ENCODE measurements at places on chromosomes 1 and 21.

DNA sequence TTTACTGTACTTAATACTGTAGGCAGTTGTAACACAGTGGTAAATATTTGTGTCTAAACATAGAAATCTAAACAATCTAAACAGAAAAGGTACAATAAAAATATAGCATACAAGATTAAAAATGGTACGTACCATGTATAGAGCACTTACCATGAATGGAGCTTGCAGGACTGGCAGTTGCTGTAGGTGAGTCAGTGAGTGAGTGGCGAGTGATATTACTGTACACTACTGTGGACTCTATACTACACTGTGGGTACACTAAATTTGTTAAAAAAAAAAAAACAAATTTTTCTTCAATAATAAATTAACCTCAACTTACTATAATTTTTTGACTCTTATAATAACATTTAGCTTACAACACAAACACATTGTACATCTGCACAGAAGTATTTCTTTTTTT is 39.5 kb upstream of the MYOCOS start:
- DNase-seq: no peak

- no peak for DNase-seq
Measured at GRCh38 chr1:243964915-243965314, 86.2 kb upstream of the ZBTB18 start.

- DNase-seq: no peak
Measured at GRCh38 chr1:109396871-109397580, 692 bp downstream of the SORT1 start.

DNA sequence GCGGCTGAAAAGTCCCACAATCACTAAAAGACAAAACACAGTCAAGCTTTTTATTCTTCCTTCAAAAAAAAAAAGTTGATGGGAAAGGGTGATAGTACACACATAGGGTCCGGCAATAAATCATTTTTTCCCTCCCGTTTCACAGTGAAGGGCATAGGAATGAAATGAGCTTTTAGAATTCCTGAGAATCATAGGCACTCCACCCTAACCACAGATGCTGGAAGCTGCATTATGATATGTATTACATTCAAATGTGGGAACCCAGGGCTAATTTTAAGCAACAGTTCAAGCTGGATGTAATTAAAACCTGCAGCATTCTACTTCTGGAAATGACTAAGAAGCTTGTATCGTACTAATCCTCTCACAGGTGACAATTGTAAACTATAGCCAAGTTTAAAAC is 75.7 kb upstream of the KCNJ15 start:
- DNase-seq: no peak

GRCh38 chr1:159089184-159089791 is 12.7 kb upstream of the AIM2 start:
- DNase-seq: no peak

DNA sequence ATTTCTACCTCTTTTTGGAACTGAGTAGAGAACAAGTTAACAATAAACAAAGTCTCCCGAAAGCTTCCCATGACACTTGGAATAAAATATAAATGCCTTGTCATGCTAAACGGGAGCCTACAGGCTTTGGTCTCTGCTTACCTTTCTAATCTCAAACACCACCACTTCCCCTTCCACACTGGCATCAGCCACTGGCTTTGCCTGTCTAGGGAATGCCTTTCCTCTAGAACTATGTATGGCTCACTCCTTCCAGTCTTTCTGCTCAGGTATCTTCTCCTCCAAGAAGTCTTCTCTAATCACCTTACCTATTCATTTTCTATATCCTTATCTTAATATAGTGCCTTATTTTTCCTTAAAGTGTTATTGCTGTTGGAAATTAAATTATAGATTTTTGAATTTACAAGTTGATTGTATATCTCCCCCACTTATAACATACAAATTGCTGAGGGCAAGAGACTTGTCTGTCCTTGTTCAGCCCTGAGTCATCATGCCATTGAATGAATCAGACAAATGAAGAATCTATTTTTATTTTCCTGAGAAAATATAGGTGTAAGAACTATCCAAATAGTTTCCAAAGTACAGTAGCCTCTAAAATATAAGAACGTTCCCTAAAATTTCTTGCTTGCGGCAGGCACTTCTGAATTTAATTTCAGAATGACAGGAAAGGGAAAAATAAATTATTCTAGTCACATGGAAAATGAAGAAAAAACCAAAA is 119.2 kb downstream of the TM2D1 start:
- DNase-seq: no peak

GRCh38 chr1:6121651-6122370 is 58.3 kb downstream of the CHD5 start:
- DNase-seq: no peak

DNA sequence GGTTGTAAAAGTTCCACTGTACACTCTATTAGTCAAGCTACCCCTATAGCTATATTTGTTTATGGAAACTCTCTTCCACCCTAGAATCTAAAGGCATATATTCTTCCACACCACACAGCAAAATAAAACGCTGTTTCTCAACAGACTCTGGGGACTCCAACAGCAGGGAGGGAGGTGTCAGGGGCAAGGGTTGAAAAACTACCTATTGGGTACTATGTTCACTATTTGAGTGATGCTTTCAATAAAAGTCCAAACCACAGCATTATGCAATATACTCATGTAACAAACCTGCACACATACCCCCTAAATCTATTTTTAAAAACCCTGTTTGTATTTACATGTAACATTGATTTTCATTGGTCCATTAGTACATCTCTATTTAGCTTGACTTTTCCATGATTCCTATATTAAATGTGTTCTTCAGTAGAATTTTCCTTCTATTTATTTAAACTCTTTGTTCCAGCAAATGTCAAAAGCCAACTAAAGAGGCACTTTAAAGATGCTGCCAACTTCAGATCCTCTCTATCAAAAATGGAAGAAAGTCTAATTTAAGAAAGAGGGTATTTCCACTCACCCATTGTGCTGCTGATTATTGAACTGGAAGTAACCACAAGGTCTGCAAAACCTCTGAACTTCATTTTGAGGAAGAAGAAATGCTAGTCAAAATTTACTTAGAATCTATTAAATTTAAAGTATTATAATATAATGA is 26.2 kb downstream of the RGS7 start:
- DNase-seq: no peak

DNA sequence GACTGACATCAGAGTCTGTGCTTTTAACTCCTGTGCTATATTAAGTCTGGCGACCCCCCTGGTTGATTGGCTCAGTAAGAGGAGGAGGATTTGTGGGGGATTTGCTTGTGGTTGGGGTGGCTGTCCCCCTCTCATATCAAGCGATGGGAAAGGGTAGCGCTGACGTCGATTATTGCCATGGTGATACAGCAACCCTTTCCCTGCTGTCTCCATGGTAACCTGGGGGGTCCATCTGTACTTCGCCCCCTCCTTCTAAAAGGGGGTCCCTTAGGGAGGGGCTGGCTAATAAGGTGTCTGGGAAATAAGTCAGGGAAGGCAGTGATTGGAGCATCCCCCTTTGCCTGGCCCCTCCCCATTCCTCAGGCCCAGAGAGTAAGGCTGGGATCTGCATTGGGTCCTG is 4.7 kb downstream of the FAM229A start:
- DNase-seq: no peak

GRCh38 chr1:240602189-240602588 is 9.8 kb downstream of the GREM2 start:
- DNase-seq: no peak

- no peak for DNase-seq
Measured at GRCh38 chr1:1758059-1758621, 20.1 kb downstream of the NADK start.

- DNase-seq: no peak
Measured at GRCh38 chr1:43540653-43541071, 10.0 kb downstream of the PTPRF start.

- DNase-seq: no peak
Measured at GRCh38 chr1:56135069-56135863, 444.1 kb downstream of the PLPP3 start.

DNA sequence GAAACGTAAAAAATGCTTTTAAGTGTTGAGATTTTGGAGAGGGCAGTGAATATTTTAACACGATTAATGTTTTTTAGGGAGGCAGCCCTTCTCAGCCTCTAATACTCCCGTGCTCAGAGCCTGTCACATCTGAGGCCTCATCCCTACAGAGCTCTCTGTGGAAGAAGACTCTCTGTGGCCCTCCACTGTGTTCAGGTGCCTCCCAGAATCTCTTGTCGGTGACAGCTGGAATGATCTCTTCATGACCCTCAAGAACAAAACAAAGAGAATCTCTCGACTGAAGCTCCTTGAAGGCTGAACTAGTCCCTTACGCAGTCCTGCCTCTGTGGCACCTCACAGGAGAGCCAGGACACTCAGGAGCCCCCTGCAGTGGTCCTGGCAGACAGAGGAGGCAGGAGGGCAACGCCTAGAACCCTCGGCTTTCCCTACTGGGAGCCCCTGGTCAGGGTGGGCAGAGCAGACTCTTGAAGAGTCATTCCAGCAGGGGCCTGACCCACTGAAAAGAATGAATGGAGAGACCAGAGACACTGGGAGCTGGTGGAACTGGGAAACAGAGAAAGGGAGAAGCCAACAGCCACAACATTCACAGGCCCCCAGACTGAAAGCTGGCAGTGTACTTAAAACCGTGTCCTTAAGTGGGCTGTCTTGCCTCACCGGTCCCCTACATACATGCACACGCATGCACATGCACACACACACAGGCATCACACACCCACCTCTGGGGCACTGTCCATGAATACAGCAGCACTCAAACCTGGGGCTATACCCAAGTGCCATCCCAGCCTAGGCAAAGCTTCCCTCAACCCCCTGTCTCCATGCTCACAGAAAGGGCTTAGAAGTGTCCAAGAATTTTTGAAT is 67.5 kb upstream of the ANGPTL1 start:
- DNase-seq: no peak

GRCh38 chr1:156423422-156424352 is 54.7 kb downstream of the RHBG start:
- no peak for DNase-seq

GRCh38 chr1:192747943-192748342 is 60.9 kb upstream of the RGS2 start:
- no peak for DNase-seq

DNA sequence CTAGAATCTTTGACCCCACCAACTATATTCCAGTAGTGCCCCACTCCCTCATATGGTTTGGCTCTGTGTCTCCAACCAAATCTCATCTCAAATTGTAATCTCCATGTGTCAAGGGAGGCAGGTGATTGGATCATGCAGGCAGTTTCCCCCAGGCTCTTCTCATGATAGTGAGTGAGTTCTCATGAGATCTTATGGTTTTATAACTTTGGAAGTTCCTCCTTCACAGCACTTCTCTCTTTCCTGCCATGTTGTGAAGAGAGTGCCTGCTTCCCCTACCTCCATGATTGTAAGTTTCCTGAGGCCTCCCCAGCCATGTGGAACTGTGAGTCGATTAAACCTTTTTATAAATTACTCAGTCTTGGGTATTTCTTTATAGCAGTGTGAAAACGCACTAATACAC is 7.7 kb upstream of the SAMD13 start:
- DNase-seq: no peak

GRCh38 chr1:12144236-12144635 is 22.6 kb upstream of the TNFRSF1B start:
- DNase-seq: no peak

- DNase-seq: no peak
Measured at GRCh38 chr1:205456383-205456867, 580 bp upstream of the BLACAT1 start.

DNA sequence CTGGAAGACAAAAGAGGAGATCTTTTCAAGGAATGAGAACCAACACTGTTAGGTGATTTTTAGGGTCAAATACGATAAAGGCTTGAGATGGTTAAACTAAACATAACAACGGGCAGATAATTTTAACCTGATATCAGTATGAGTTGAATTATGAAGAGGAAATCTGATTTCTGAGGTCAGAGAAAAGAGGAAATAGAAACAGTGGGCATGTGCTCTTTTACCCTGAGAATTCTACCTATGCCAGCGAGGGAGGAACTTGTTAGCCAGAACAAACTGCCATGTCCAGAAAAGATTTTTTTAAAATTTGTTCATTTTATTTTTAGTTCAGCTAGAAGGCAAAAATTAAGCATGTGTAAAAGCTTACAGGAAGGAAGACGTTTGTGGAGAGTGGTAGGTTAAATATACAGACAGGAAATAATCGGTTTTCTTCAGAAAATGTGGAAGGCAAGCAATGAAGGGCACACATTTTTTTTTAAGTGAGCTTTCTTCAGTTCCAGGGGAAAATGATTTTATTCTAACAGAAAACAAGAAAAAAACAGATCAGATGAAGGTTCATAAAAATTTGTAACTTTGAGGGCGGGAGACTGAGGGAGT is 1745.3 kb downstream of the MRPL39 start:
- DNase-seq: no peak

DNA sequence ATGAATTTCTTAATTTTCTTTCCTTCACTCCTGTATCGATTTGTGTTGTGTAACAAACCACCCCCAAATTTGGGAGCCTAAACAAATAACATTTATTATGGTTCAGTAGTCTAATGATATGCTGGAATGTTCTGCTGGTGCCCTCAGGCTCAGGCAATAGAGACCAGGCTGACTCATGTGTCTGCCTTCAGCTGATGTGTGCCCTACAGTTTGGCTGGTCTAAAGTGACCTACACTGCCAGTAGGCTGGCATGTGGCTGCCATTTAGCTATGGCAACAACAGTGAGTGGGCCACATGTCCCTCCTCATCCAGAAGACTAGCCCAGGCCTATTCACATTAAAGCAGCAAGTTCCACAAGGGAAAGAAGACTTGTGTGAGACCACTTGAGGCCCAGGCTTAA is 115.8 kb downstream of the PTPRC start:
- DNase-seq: no peak

GRCh38 chr21:27703791-27704190 is 736.9 kb upstream of the ADAMTS5 start:
- no peak for DNase-seq

DNA sequence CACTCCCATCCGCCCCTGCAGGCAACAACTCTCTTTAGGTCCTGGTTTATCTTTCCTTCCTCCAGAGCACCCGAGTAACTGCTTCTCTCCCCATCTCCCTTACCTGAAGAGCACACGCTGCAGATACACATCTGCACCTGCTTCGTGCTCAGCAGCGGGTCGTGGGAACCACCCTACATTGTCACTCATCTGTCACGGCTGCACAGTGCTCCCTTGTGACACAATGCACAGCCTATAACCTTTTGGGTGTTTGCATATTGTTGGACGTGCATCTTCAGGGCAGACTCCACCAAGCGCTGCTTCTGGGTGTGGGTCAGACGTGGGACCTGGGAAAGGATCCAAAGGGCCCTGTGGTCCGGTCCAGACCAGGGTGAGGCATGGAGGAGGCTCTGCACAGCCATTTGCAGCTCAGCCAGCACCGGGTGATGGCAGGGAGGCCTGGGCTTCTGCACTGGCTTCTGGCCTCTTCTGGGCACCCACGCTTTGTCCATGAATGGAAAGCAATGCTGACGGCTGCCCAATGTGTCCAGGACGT is 42.5 kb downstream of the WDR4 start:
- DNase-seq: no peak

DNA sequence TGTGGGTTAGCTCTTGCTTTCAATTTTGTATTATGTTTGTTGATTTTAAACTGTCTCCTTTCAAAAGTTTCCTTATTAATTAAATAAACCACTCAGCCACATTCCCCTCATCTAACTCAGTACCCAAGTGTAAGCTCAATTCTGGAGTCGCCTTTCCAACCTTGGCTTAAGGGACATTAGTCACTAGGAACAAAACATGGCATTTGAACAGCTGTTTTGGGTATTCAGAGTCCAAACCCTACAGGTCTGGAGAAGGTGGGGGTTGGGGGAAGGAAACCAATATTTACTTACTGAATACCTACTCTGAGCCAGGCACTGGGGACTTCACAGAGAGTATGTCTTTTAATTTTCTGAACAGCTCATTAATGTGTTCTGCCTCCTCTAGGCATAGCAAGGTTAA is 117.2 kb upstream of the JUN start:
- DNase-seq: no peak

Measured in stimulated activated CD8-positive, alpha-beta memory T cell treated with anti-CD3 and anti-CD28 coated beads, Interleukin-12 subunit alpha, Interleukin-12 subunit beta, amount 100 ng/mL, for 1 hour (primary cell).